ENCODE measurements at places on chromosomes 3 and 15.

- DNase-seq = no peak
Measured at GRCh38 chr15:62889734-62890505, 152.6 kb upstream of the TPM1 start.

- no peak for DNase-seq
Measured at GRCh38 chr3:134338516-134339261, 35.6 kb downstream of the AMOTL2 start.

DNA sequence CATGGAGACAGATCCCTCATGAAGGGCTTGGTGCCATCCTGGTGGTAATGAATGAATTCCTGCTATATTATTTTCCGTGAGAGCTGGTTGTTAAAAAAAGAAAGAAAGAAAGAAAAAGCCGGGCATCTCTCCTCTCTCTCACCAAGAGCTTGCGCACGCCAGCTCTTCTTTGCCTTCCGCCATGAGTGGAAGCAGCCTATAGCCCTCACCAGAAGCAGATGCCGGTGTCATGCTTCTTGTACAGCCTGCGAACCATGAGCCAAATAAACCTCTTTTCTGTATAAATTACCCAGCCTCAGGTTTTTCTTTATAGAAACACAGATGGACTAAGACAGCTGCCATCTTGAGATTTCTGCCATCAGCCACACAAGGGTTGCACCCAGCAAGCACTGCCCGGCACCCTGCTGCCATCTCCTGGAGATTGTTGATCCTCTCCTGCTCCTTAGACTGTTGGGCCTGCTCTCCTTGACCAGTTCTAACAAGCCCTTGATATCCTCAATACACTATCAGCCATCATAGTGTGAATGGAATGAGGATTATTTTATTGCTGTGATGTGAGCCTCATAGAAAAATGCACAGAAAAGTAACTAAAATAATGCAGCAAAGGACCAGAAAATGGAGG lies 3.5 kb upstream of the AHSG start:
- no peak for DNase-seq

- DNase-seq = no peak
Measured at GRCh38 chr3:192915304-192915703, 2.4 kb downstream of the MB21D2 start.

GRCh38 chr15:68843425-68844311 lies 23.0 kb upstream of the ANP32A start:
- DNase-seq = peak; percentile 13

DNA sequence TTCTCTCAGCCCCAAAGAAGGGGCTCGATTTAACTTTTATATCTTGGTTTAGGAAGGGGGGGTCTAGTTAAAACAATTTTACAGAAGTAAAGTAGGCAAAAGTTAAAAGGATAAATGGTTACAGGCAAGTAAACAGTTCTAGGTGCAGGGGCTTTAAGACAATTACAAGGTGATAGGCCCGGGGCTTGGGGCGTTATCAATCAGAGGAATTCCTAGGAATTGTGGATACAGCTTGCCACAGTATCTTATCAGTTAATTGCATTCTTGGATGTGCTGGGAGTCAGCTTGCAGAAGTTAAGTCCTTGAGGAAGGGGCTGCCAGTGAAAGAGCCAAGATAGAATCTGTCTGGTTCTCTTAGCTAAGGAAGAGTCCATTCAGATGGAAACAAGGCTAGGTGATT lies 52.7 kb downstream of the NSMCE3 start:
- no peak for DNase-seq

DNA sequence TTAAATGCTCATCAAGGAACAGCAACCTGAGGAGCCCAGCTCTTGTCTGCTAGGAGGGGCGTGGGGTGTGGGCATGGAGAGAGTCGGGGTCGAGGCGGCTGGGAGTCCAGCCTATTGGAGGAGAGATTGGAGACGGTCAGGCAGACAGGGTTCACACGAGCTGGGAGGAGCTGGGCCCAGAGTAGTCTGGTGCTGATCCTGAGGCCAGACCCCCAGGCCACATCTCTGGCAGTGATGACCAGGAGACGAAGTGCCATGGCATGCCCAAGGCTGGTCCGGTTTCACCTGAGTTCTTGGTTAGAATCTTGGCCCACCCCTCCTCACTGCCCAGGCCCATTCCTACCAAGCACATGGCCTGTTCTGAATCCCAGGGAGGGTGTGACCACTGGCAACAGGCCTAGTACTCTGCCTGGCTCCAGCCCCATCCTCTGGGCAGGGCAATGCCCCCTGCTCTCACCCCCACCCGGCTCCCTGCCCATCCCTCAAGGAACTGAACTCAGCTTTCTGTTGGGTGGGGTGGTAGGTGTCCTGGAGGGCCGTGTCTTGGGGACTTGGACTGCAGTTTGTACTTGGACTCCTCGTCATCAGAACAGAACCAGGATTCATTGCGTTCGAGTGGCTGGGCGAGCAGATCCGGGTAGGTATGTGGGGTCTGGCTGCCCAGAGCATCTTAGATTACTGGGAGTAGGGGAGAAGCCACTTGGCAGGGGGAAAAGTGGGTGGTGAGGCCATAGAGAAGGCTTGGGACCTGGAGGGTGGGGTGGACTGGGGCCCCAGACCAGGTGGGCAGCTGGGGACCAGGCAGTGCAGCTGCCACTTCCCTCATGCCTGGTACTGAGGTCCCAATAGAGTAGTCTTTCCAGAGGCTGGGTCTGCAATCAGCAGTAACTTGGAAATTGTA lies 20.8 kb downstream of the SLC28A1 start:
- DNase-seq = no peak

DNA sequence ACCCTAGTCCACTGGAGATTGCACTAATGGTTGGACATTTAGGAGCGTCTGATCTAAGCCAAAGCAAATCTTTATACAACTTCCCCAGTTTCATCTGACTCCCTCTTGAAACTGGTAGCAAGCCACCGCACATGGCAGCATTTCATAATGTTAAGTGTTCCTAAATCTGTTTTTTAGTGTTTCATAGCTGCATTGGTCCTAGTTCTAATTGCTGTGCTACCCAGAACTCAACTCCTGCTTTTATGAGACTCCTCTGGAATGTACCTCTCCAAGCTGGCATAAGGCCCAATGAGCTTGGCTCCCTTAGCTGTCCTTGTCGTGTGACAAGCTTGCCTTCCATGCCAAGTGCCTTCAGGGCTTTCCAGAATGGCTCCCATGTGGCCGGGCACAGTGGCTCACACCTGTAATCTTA lies 65.3 kb upstream of the FLNB start:
- no peak for DNase-seq

GRCh38 chr3:66478960-66479359 lies 21.9 kb downstream of the LRIG1 start:
- no peak for DNase-seq

- peak; percentile 82 for DNase-seq
Measured at GRCh38 chr3:46186471-46187340, 21.4 kb downstream of the CCR1 start.

- DNase-seq = no peak
Measured at GRCh38 chr15:78079298-78080087, 2.0 kb upstream of the TBC1D2B start.

DNA sequence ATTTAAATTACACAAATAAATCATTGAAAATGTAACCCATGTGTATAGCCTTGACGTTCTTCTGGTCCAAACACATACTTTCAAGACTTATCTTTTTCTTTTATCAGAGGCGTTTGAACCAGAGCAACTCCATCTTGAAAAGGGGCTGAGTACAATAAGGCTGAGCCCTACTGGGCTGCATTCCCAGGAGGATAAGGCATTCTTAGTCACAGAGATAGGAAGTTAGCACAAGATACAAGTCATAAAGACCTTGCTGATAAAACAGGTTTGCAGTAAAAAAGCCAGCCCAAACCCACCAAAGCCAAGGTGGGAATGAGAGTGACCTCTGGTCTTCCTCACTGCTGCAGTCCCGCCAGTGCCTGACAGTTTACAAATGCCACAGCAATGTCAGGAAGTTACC lies 101.0 kb upstream of the IGSF10 start:
- DNase-seq = no peak

GRCh38 chr3:66053550-66054094 lies 14.9 kb upstream of the MAGI1 start:
- DNase-seq = no peak

DNA sequence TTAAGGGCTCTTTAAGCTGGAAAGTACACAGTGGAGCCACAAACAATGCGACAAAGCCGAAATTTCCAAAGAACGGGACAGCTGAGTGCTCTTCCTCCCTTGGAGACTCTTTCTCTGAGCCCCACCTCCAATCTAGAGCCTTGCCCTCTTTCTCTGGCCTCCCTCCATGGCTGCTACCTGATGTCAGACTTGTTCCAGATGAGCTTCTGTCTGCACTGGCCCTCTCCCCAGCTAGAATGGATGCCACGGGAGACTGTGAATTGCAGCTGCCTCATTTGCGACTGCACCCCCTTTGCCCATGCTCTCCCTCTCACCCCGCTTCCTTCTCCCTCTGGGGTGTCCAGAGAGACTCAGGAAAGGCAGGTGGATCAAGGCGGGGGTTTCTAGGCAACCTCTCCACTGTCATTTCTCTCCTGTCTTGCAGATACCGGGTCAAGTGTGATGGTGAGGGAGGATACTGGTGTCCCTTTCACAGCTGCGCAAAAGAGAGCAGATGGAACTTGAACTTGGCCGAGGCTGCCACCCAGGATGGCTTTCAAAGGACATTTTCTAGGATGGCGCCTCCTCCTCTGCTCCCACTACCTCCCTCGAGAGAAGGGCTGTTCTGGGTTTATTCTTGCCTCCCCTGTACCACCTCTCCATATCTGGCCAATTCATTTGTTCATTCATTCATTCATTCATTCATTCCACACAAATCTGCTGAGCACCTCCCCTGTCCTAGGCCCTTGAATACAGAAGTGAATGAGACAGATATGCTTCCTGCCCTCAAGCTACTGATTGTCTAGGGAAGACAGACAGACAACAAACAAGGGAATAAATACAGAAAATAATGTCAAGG lies 12.8 kb downstream of the ATP2B2 start:
- no peak for DNase-seq

DNA sequence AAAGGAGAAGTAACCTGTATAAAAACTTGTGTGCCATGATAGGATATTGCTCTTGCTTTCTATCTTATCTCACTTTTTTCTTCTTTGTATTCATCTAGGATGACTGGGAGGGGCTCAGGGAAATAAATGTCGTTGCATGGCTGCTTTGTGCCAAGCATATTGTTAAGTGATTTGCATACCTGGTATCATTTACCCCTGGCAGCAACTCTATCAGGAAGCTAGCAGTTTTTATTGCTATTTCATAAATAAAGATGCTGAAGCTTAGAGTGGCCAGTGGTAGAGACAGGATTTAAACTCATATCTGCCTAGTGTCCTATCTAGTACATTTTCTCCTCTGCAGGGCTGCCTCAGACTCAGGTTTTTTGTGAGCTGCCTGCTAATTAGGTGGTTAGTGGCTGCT lies 253.3 kb downstream of the PTPRG start:
- DNase-seq = no peak

DNA sequence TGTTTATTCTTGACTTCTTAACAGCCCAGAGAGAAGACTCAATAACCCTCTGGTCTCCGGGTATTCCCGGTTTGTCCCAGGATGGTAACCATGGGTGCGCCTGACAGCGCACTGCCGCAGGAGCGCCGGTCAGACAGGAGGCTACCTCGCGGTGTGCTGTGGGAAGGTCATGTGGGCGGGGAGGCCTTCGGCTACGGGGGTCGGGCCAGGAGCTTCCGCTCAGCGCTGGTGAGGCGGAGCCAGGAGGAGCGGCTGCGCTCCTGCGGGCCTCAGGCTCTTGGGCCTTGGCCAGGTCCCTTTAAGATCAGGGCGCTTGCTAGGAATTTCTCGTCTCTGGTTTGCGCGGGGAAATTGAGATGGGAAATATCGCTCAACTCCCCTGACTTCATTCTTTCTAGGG lies 182.3 kb upstream of the NDN start:
- no peak for DNase-seq

- DNase-seq = no peak
Measured at GRCh38 chr15:58608711-58609110, 140.8 kb downstream of the ADAM10 start.

DNA sequence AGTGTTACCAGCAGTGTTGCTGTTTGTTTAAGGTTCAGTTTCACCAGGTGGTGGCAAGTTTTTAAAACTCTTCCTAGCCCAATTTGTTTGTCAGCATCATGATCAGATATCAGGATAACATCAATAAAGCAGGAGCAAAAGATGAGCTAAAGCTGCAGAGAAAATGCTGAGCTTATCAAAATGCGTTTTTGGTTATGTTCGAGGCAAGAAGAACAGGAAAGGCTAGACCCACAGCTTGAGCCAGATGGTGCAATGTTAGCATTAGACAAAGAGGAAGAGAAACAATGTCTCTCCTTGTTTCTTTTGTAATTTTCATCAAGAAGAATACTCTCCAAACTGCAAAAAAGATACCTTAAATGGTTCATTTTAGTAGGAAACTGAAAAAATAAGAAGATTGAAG lies 66.2 kb downstream of the THRB start:
- DNase-seq = peak; percentile 2

- DNase-seq = no peak
Measured at GRCh38 chr3:171936191-171936841, 93.2 kb downstream of the TMEM212 start.

DNA sequence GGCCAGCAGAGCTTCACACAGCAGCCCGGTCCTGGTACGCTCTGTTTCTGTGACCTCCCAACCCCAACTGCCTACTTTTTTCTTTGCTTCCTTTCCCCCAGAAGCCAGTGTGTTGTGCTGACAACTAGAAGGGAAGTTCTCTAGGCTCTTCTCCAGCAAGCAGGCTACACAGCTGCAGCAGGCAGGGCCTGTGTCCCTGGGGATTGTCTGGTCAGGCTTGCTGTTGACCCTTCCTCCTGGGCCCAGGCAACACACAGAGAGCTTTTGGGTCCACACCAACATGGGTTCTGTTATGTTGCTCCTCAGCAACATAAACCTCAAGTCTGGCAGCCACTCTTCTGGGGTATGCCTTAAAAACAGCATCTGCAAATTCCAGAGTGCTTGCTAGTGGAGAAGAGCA lies 36.2 kb upstream of the TSPAN3 start:
- DNase-seq = no peak

DNA sequence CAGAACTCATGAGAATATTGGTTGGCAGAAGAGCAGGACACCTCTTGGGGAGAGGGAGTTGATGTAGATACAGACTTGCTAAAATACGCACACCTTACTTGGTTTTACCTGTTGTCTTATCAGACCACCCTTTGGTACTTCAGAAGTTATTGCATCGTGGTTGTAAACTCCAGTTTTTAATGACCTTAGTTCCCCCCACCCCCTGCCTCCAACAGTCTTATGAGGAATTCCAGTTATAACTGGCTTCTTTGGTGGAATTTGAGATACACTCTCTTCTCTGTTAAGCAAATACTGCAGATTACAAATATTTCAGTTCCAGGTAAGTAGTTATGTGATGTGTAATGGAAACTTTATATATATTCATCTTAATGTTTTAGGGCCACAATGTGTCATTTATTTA lies 5.0 kb downstream of the SLC25A38 start:
- DNase-seq = no peak

- peak; percentile 41 for DNase-seq
Measured at GRCh38 chr15:41558400-41559238, at the start of gene TYRO3. TSS of gene TYRO3 (plus strand) at chr15:41559212. CDS start at chr15:41559258, 46 bp downstream.

- no peak for DNase-seq
Measured at GRCh38 chr3:126031981-126032471, 51.9 kb downstream of the SLC41A3 start.

GRCh38 chr3:157030712-157031111 lies 129.2 kb downstream of the CCNL1 start:
- no peak for DNase-seq
